SW480 (cell line): ENCODE measurements at places on chromosomes 4 and X.

GRCh38 chrX:47218920-47219815, 687 bp downstream of the CDK16 start:
- no peak for DNase-seq

GRCh38 chr4:33772582-33772981, 2471.7 kb downstream of the ARAP2 start:
- no peak for DNase-seq

DNA sequence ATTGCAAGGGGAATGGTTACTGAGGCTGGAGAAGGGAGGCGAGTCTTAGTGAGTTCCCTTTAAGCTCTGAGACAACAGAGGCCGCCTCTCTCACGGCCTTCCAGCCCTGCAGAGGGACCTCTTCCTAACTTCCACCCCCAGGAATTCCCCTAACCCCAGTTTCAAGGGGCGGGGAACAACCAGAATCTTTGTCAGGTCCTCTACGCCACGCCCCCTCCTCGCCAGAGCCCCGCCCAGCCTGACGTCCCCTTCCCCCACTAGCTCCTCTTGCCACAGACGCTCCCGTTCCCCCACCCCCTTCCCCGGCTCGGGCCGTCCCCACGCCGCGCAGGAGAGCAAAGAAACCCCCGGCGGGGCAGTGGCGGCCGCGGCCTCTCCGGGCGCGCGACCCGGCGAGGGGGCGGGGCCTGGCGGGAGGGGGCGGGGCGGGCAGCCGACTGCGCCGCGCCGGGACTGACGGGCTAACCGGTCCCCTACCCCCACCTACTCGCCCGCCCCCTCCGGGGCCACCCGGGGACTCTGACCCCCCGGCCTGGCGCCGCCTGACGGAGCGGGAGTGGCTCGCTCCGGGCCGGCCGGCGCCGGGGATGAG, 12.3 kb upstream of the TMEM156 start:
- peak; percentile 87 for DNase-seq

- DNase-seq: no peak
These were observed 372.2 kb downstream of the ADAM29 start for GRCh38 chr4:175290401-175290800.

GRCh38 chrX:153388722-153389459, 12.3 kb downstream of the PNMA6E start:
- no peak for DNase-seq

GRCh38 chr4:83651846-83652245, 115.9 kb downstream of the GPAT3 start:
- no peak for DNase-seq

DNA sequence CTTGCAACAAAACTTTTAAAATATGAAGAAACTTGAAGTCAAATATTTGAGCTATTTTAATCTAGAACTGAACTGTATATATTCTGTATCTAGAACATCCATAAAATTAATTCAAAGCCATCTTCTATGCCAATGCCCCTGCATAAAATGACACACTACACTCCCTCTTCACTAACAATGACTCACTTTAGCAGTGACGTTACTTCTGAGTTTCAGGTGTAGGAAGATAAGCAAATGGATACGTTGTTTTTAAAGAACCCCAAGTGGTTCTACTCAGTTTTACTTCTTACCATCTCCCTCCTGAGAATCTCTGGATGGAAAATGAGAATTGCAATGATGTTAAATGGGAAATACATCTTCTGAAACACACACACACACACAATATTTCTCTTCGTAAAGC, 45.2 kb downstream of the CXXC4 start:
- no peak for DNase-seq

- DNase-seq: no peak
These were observed 67.1 kb upstream of the GUCY1A1 start for GRCh38 chr4:155599596-155599995.

GRCh38 chr4:70397580-70397979, at the start of gene OPRPN:
OPRPN (plus strand) TSS chr4:70397940; CDS start chr4:70399286, 1,346 bp downstream.
- no peak for DNase-seq

DNA sequence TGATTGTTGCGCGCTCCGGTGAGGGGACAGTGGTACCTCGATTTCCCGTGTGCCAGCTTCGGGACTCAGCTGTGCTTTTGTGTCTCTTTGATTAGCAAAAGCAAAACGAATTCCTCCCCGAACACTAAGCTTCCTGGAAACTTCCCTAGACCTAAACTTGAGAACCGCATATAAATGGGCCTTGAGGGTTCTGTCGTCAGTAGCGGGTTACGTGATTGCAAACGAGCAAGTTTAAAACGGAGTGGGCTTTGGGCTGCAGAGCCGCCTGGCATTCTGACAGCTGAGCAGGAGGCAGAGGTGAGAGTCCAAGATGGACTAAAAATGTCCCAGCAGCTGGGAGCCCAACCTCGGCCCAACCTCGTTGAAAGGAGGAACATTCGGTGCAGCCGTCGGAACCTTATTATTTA, 1.2 kb upstream of the TAPT1 start:
- peak; percentile 28 for DNase-seq

DNA sequence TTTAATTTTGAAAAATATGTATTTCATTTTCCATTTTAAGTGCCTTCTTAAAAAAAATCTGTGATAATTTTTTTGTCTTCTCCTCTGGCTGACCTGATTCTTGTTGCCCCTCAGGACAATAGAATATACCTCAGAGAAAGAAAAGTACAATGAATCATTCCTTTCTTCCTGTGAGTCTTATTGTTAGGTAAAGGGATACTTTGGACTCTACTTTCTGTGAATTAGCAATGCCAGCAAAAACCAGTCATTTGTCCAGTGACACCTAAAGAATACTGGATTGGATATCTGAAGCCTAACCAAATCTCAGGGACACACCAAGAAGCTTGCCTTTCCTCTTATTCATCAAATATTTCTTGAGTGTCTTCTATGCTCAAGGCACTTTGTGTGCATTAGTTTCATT, 102.1 kb downstream of the AREG start:
- no peak for DNase-seq

DNA sequence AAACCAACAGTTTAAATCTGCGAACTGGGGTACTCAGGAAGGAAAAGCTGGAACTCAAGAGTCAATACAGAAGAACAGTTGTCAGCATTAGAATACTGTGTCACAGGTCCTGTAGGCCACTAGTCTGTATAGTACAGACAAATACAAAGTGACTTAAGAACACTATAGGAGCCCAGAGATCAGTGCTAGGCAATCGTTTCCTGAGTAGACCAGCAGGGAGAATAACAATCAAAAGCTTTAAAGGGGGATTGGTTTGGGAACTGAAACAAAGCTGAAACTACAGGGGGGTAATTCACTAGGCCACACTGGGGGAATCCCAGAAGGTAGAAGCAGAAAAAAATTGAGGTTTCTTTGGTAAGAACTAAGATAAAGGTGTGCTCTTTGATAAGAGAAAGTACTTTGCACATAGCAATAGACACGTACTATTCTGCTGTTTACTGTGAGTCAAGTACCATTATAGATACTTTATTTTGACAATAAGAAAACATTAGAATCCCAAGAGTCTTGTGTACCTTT, 339.7 kb downstream of the PCDH19 start:
- no peak for DNase-seq

- DNase-seq: no peak
These were observed 35.6 kb downstream of the COMMD8 start for GRCh38 chr4:47427935-47428334.

DNA sequence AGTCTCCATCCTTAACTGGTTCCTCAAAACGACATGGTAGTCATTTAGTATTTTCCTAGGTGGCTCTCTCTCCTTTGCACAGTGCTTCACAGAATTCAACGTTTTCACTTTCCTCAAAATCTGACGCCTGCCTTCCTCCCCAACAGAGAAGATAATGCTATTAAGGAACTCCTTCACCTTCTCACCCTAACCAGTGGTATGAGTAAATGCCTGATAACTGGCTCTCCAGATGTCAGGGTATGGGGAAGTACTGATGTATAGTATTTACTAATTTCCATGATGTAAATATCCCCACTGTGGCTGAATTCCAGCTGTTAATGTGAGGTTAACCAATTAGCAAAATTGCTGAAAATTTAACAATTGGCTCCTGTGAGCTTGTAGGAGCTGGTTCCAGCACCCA, 28.8 kb upstream of the NSUN7 start:
- DNase-seq: no peak

DNA sequence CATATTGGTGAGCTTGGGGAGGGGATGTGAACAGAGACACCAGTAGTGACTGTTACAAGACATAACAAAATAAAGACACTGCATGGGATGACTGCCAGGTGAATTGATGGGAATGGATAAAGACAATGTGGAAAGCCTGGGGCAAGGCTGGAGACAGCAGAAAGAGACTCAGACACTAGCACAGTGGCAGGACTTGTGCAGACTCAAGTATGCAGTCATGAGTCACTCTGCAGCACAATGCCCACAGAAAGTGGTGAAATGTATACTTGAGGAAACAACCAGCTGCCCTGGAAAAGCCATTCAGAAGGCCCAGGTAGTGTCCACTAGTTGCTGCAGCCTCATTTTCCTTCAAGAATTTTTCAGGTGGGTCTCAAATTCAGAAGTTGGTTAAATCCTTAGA, 452.3 kb downstream of the MID1IP1 start:
- DNase-seq: no peak

DNA sequence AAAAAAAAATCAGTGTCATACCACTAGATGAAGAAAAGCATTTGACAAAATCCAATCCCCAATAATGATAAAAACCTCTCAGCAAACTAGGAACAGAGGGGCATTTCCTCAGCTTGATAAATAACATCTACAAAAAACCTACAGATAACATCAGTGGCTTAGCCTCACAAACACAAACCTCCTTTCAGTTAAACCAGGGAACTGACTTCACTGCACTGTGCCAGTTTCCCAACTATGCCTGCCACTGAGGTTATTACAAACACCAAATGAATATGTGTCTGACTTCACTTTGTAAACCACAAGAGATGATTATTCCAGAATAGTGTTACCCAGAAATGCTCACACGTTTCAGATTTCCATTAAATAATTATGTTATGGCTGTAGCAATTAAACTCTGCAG, 15.3 kb downstream of the MTMR8 start:
- no peak for DNase-seq

GRCh38 chr4:1647432-1647831, 36.7 kb downstream of the FAM53A start:
- DNase-seq: no peak

DNA sequence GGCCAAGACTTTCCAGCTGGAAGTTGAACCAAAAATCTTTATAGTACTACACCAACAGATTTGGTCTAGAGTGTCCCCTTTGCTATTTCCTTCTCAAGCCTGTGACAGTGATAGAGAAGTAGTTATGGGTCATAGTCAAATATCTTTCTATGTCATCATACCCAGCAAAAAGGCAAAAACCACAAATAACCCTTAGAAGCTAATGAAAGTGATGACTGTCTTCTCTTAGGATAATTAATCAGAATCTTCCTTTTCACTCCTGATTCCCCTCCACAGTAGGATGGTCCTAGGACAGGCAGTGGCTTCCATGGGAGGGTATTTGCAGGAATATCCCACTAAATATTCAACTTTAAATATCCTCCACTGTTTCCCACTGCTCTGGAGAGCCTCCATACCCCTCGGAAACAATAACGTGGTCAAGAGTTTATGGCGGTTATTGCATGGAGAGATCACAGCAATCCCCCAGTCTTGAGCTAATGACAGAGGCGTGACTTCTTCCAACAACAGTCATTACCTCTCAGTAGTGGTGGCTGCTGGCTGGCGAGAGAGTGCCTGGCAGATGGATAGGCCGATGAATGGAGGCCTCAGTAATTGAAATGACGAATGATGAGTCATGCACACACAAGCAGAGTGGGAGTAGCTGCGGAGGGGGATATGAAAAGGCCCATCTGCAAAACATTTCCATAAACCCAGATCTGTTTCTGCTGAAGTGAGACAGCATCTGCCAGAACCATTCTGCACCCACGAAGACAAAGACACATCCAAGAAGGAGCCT, 154.9 kb downstream of the STK32B start:
- peak; percentile 92 for DNase-seq

DNA sequence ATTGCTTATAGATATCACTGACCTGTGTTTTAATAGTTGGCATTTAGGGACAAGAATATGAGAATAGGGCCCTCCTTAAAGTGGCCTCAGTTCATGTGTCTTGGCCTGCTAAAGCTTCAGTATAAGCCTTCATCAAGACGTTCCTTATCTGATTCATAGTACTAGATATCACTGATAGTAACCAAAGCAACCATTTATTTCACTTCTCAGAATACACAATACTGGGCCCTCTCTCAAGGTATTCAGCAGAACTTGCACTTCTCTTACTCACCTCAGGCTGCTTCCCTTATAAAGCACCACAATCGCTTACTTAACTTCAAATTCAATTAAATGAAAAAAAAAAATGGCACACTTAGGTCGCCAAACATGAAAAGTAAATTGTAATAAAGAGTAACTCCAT, 259.4 kb upstream of the PCDH7 start:
- DNase-seq: no peak

GRCh38 chr4:107317611-107318010, 281.5 kb upstream of the DKK2 start:
- no peak for DNase-seq

DNA sequence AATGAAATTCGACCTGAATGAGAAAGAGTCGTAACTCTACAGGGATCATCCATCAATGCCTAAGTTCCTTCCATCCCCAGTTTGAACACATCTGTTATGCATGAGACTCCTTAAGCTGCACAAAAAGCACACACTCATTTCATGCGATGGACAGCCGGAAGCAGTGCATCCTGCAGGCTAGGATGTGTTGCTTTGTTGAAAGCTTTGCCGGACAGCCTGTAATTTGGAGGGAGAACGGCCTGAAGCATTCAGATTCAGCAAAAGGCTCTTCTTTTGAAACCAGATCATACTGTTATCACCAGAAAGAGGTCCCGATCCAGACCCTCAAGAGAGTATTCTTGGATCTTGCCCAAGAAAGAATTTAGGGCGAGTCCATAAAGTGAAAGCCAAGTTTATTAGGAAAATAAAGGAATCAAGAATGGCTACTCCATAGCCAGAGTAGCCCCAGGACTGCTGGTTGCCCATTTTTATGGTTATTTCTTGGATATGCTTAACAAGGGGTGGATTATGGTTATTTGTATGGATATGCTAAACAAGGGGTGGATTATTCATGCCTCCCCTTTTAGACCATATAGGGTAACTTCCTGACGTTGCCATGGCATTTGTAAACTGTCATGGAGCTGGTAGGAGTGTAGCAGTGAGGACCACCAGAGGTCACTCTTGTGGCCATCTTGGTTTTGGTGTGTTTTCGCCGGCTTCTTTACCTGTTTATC, 48.1 kb upstream of the DHRSX start:
- DNase-seq: no peak
